ENCODE measurements at places on chromosomes 4 and X.
A peak's percentile ranks its signal among the peaks of the same experiment; 100 is the strongest.

DNA sequence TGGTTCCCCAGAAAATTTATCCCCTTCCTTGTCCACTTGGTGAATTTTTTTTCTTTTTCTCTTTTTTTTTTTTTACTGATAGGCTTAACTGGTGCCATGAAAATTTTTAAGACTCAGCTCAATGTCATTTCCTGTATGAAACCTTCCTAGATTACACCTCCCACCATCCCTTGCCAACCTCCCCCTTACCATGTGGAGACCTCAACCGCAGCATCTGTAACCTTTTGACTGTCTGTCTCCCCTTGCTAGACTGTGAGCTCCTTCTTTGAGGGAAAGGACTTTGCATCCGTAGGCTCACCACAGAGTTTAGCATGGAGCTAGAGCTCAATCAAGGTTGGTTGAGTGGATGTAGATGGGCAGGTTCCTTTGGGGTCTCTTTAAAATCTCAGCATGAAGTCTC is 5.2 kb upstream of the PGRMC1 start:
- DNase-seq, result no peak

- DNase-seq, result peak; percentile 19
These were observed 5.9 kb downstream of the IRAK1 start for GRCh38 chrX:154013614-154014360.

GRCh38 chrX:47247999-47248320 is 15.2 kb downstream of the USP11 start:
- no peak for DNase-seq

DNA sequence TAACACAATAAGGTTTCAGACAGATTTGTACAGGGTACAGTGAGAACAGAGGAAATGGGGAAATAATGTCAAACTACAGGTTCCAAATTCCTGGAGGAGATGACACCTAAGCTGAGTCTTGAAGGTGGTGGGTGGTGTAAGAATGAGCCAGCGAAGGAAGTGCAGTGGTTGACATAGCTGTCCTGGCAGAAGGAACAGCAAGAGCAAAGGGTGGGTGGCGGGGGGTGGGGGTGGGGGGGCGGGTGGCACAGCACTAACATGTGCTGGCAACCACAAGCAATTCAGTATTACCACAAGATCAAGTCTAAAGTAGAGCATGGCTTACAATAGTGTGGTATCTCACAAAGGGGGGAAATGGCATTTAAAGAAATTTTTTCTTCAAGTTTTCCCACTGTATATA is 13.1 kb upstream of the G3BP2 start:
- DNase-seq, result no peak

- no peak for DNase-seq
These were observed 83.3 kb upstream of the PAQR3 start for GRCh38 chr4:79022529-79022928.

DNA sequence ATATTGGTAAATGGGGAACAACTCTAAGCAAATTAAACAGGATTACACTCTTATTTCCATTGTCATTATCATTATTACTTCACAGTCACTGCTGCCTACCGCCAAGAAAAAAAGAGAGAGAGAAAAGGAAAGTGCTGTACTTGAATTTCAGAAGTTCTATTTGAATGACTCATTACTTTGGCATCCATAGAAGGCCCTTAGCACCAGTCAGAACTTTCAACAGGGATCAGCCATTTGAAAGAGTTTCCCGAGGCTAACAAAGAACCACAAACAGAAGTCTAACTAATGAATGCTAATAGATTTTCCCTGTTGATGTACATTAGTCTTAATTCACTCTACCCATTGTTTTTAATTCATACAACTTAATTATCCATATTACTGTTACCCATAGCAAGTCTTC is 116.3 kb downstream of the SHROOM4 start:
- DNase-seq, result no peak

- DNase-seq, result no peak
These were observed 123.7 kb downstream of the COX18 start for GRCh38 chr4:72945719-72946336.

DNA sequence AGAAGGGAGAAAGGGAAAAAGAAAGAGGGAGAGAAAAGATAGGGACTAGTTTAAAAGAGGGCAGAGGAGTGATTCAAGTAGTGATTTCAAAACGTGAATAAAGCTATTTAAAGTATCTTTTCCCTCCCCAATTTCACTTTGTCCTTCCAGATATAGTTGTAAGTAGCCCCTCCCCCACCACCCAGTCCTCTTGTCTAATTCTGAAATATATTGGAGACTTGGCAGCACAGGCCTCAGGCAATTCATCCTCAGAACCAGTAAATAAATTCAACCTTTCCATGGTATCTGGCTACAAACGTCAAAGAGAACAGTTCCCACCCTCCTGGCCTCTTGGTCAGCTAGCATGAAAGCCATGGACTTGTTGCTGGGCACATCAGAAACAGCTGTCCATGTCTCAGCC is 169.5 kb upstream of the SCML1 start:
- DNase-seq, result no peak

DNA sequence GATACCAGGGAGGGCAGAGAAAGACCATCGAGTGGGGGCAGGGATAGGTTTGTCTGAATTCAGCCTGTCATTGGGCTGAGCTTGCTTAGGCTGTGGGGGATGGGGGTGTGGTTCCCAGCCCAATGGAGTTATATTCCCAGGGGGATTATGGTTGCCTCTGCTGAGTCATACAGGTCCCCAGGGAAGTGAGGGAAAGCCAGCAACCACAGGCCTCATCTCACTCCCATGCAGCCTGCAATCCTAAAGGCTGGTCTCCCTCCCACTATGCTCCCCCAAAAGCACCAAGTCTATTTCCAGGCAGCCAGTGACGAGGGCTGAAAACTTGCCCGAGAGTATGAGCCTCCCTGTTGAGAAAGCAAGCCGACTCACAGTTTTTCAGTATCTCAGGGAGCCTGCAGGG is 39.3 kb downstream of the AFM start:
- no peak for DNase-seq

DNA sequence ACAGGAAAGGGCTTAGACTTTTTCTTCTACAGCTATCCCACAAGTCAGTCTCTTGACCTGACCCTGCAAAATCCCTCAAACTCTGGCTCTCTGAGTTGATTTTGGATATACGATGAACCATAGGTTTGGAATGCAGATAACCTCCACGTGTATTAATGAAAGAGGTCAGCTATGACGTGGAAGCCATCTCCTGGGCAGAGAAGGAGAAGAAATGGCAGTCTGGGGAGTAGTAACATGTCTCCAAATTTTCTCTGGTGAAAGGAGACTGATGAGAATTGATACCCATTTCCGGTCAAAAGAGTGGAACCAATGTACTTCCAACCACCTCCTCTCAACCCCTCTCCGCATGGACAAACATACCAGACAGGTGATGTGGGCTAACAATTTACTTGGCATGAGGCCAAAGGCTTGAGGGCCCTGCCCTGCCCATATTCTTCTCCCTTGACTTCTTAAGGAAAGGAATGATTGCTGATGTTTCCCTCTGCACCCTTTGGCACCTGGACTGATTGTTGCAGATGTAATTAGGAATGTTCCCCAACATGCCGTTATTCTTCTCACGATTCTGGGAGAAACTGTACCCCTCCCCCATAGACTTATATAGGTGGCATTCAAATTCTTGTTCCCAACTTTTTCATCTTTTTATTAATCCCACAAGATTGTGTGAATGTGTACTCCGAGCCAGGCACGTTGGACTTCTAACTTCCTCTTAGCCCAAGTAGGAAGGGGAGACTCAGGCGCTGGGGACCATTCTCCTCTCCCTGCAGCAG is 580 bp upstream of the PLS3 start:
- DNase-seq, result no peak

GRCh38 chrX:78199851-78200250 is 60.4 kb upstream of the TAF9B start:
- DNase-seq, result no peak

Data from activated CD8-positive, alpha-beta memory T cell treated with anti-CD3 and anti-CD28 coated beads for 1 hour (primary cell).